ENCODE measurements at places on chromosomes 7 and 10.

- DNase-seq = no peak
These were observed 7.2 kb downstream of the FAM133B start for GRCh38 chr7:92582948-92583347.

GRCh38 chr10:78416031-78417011, 382.7 kb downstream of the RPS24 start:
- no peak for DNase-seq

DNA sequence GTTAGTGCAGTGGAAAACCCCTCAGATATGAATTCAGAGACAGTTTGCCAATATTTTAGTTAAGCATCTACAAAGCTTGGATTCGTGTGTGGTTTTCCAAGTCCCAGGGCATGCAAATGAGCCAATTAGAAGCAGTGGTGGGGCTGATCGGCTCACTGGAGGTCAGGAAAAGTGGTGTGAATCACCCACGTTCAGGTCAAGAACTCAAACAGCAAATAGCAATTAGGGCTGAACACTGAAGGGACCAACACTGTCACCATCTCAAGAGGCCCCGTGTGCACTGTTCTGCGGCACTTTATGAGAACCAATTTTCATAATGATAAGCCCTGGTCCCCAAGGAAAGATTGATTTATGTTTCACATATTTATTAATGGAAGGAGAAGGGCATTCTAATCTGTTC, 68.9 kb downstream of the ADARB2 start:
- no peak for DNase-seq

- DNase-seq = no peak
These were observed 16.9 kb downstream of the PCGF6 start for GRCh38 chr10:103333934-103334520.

DNA sequence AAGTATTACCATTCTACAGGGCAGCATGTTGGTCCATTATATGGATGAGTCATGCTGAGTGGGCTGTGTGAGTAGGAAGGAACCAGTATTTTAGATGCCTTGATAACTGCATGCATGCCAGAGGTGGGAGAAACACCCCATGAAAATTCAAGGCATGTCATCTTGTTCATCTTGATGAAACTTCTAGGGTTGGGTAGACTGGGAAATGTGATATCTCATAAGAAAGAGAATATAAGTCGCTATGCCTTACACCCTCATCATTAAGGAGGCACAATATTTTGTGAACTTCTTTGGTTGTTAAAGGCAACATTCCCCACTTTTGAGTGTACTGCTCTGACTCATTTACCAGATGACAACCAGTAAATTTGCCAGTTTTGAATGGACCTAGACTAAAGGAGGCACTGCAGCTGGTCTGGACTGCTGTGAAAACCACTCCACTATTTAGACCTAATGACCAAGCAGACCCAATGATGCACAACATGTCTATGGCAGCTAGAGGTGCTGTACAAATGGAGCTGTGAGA, 48.0 kb downstream of the ZNF365 start:
- DNase-seq = no peak

GRCh38 chr10:130230036-130230435, 93.8 kb downstream of the GLRX3 start:
- no peak for DNase-seq

DNA sequence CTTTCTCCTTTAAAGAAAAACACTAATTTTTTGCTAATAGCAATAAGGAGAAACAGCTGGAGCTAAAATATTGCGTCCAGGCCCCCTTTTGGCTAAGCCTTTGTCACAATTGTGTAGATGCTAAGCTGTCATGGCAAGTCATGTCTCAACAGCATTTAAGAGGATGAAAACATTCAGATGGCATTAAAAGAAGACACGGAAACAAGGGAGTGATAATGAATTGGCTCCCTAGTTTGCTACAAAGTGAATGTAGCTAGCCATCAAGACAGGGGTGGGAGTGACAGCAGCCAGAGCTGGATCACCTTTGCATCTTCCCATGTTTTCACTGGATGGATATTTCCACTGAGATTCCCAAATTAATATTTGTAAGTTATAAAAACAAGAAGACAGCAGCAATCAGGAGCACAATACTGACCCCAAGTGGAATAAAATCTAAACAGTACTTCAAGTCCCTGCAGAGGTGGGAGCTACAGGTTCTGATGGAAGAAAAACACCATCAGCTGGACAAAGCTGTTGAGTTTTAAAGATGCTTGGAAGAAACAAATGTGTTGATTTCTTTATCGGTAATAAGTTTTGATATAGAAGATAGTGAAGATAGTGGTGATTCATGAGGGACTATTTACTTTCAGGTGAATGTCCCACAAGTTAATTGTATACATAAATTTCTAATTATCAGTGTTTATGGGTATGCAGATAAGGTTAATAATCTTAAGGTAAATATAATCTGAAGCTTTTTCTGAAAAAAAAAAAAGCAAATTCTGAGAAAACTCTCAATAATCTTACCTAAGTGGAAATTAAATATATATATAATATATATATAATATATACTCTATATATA, 129.4 kb downstream of the SLC16A9 start:
- no peak for DNase-seq

- no peak for DNase-seq
These were observed 80.8 kb upstream of the COL1A2 start for GRCh38 chr7:94313926-94314325.

DNA sequence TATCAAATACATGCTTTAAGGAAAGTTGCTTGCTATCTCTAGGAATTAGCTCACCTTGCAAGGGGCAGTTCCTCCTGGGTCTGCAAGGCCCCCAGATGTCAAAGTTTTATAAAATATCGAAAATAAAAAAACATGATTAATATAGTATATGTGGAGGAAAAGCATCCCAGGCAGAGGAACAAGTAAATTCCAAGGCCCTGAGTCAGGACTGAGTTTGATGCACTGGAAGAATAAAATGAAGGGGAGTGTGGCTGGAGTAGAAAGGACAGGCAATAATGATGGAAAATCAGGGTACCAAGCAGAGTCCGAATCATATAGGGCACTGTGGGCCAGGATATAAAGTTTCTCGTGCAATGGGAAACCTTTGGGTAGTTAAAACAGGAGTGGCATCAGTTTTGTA, 112.4 kb upstream of the EEPD1 start:
- no peak for DNase-seq

DNA sequence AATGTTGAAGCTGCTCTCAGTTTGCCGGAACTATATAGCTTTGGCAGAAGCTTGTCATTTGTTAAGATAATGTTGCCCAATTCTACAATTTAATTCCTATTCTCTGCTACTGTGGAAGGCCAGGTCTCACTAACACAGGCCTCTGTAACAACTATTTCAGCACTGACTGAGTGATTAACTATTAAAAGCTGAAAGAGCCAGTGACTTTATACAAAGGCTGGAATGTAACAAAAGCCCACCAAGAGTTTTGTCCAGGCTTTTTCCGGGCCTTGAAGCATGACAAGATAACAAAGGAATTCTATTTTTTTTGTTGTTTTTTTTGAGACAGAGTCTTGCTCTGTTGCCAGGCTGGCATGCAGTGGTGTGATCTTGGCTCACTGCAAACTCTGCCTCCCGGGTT, 795.6 kb downstream of the PHTF2 start:
- DNase-seq = no peak

DNA sequence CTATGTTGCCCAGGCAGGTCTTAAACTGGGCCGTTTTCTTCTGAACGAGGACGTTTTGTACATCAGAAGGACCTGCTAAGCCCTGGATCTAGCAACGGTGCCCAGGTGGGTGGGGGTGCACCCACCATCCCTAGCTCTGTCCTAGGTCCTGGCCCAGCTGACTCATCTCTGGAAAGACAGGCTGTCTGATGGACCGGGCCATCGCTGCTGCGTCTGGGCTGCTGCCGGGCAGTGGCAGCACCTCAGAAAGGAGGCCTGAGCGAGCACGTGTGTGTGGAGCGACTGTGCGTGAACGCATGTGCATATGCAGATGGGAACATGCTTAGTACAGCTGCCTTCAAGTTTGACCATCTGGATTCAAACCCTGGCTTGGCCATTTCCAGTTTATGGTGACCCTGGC, 7.3 kb upstream of the ELFN1 start:
- no peak for DNase-seq

GRCh38 chr7:154347700-154348266, 295.6 kb downstream of the DPP6 start:
- no peak for DNase-seq

DNA sequence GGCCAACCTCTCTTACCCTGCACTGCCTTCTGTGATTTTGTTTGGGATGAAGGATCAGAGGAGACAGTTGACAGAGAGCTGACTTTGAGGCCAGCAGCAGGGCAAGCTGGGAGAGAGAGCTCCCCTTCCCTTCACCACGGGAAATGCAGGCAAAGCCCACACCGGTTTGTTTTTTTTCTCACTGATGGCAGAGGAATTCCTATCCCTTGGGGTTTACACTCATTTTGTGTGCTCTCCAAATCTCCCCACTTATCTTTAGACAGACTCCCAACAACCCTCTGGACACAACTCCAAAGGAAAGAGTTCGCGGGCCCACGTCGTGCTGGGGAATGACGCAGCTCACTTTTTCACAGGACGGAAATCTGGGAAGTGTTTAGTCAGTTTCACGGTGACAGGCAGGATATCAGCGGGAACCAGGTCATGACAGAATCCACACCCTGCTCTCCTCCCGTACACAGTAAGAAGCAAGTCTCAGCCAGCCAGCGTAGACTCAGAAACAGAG, 68.3 kb upstream of the FAM171A1 start:
- no peak for DNase-seq

DNA sequence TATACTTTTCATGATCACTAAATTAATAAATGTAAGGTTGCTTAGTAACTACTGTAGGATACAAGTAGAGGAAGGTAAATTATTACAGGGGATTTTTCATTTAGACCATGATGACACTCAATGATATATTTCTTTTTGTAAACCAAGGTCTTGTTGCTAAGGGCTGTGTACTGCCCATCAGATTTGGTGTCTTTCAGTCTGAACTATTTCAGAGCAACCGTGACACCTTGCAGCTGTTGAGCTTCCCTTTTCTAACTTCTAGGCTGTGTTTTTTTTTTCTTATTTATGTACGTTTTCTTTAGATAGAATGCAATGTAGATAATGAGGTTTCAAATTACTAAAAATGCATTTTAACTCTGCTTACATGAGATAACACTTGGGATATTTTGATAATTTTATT, 292.0 kb upstream of the MBL2 start:
- DNase-seq = no peak

DNA sequence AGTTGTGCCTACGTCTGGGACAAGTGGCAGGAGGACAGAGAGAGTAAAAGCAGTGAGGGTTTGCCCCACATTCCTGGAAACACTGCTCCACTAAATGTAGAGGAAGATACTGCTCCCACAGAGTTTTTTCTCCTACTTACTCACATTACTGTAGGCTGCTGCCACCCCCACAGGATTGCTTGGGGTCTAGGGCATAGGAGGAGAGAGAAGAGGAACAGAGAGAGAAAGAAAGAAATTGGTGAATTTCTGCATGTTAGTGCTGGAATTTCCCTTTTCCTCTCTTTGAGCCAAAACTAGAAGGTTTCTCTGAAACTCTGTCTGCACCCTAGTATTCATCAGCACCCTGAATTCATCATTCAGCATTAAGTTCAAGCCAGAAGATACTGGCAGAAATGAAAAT, 397.9 kb downstream of the INHBA start:
- DNase-seq = no peak

GRCh38 chr10:12181065-12181775, 14.5 kb downstream of the NUDT5 start:
- peak; percentile 79 for DNase-seq

- no peak for DNase-seq
These were observed 117.3 kb downstream of the THSD7A start for GRCh38 chr7:11714676-11715075.

GRCh38 chr7:28405662-28406061, 6.7 kb upstream of the CREB5 start:
- DNase-seq = no peak

- DNase-seq = no peak
These were observed 180.0 kb downstream of the RELN start for GRCh38 chr7:103809229-103809994.

GRCh38 chr10:130968964-130969363, 342.6 kb downstream of the TCERG1L start:
- no peak for DNase-seq

DNA sequence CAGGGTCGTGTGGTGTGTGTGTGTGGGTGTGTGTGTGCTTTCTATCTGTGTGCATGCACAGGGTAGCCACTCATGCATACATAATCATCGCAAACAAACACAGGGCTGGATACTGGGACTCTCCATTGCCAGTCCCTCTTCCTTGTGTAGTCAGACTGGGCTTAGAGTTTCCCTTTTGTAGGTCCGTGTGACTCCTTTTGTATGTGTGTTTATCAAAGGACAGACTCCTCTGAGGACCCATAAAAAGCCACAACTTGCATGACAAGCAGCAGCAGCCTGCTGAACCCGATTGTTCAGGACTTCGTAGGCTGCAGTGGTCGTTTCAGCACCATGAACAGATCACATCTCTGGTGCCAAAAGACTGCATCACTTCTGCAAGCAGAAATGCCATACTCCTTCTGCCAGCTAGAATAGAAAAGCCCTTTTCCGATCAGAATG, 895 bp downstream of the VSTM2A start:
- DNase-seq = no peak

DNA sequence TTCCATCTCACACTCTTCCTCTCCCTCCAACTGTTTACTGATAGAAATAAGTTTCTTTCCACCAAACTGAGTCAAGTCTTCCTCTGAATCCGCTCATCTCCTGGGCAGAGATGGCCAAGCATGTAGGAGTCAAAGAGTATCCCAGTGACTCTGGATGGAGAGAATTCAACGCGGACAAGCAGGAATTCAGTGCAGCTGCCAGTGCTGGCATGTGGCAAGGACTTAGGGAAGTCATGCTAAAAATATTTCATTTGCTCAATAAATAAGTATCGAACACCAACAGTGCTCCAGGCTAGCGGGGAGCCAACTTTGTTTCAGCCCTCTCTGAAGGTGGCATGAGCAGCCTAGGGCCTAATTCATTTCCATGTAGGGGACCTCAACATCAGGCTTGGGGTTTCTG, 351.6 kb upstream of the ZMIZ1 start:
- no peak for DNase-seq

DNA sequence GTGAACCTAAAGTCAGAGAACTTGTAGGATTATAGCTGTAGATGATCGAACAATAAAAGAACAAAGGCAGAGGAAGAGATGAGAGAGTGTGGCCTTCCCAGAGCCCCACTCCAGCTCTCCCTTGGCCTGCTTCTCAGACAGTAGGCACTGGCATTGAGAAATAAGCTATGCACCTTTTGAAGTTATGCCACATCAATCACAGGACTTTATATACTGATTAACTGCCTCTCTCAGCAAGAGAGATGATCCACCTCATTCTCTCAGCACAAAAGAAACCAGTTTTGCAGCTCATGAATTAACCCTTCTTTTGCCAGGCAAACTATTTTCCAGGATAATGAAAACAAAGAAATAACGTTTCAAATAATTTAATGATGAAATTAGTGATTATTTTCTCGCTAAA, 22.0 kb upstream of the CTTNBP2 start:
- no peak for DNase-seq

All from CD4-positive, alpha-beta memory T cell (primary cell).